ENCODE measurements at places on chromosomes 7 and 10.

DNA sequence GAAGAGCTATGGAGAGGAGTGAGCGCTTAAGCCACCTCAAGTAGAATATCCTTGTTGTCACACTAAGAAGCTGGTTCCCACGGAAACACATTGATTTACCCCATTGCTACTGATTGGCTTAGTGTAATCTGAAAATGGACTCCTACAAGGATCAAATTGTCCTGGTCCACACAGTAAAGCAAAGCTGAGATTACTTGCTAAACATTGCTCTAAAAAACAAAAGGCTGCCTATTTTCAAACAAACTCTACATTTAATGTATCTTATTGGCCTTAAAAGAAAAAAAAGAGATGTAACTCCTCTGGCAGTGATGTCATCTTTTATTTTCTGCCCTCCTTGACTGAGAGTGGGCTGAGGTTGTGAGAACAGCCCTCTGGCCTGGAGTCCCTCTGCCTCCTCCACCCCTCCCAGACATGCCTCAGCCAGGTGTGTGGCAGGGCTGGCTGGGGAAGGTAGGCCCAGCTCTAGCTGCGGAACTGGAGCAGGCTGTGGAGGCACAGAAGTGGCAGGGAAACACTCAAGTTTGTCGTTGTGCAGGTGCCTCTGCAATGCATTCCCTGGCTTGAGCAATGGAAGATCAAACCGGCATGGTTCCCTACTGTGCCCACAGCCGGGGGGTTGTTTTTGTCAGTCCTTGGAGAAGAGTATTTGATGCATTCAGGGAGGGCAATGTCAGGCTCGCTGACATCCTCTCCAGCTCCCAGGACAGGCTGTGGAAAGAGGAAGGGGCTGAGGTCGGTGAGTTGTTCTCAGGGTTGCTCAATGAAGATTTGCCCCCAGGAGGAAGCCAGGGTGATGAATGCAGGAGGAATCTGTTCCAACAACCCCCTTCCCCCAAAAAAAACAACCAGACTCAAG is 9.1 kb downstream of the KLF6 start:
- no peak for DNase-seq

GRCh38 chr10:89122433-89123051 is 84.6 kb downstream of the CH25H start:
- DNase-seq: no peak

DNA sequence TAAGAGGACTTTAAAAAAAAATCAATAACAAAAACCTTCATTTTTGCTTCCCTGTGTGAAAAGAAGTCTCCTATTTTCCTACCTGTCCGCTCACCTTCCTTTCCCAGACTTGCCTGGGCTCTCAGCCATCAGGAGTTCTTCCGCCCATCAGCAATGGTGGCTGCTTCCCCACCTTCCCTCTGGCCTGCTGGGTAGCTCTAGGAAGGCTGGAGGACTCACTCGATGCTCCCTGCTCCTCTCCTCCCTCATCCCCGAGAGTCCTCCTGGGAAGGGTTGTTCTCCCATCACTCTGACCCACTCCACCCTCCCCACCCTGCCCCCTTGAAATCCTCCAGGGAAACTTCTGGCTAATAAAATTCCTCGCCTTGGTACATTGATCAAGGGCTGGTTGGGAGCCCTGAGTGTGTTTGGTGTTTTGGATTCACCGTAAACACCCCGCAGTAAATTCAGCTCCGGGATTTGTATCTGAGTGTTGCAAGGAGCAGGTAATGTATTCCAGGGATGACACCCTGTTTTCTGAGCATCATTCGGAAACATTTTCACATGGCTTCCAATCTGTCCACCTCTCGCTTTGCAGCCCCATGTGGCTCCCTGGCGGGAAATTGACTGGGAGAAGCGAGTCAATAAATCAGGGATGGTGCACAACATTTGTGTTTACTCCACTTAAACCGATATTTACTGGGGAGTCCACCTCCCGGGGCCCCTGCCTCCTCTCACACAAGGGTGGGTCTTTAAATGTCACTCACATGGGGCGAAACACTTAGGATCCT is 126.4 kb upstream of the SDK1 start:
- no peak for DNase-seq

DNA sequence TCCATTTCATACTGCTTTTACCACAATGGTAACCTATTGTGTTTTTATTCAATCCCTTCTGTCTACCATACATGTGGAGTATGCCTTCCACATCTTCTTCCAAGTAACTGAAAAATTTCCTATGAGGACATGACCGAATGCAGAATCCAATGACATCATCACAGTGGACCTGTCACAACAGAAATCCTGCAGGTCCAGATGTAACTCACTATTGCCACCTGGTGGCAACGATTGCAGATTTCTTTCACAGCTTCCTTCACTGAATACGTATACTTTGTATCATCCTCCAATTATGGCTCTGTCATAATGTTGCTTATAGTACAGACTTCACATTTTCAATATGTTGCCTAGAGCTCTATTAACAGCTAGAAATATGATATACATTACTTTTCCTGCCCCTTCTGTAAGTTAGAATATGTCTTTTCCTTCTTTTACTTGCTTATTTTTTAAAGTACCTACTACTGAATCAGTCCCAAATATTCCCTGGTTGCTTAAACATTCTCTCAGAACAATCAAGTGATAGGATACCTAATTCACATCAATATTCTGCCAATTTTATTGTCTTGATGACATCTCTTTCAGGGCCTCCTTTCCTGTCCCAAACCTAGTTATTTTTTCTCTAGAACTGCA is 45.4 kb downstream of the SLC13A1 start:
- DNase-seq: peak; percentile 79
